ENCODE measurements at places on chromosomes 6 and 20.
A peak's percentile ranks its signal among the peaks of the same experiment; 100 is the strongest.

- DNase-seq, result no peak
Observed at GRCh38 chr20:1330075-1330830, 1.3 kb upstream of the SDCBP2 start.

DNA sequence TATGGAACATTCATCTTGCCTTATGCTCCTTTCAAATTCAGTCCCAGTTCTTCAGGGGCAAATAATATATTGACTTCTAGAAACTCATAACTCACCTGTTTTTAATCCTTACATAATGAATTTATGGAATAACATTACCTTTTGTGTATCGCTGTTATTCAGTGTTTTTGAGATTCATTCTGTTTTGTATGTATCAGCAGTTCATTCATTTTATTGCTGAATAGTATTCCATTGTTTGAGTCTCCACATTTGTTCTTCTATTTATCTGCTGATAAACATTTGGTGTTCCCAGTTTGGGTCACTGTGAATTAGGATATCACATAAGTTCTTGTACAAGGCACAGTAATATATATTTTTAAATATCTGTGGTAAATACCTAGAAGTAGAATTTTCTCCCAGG, 5.1 kb downstream of the SEMG2 start:
- no peak for DNase-seq

DNA sequence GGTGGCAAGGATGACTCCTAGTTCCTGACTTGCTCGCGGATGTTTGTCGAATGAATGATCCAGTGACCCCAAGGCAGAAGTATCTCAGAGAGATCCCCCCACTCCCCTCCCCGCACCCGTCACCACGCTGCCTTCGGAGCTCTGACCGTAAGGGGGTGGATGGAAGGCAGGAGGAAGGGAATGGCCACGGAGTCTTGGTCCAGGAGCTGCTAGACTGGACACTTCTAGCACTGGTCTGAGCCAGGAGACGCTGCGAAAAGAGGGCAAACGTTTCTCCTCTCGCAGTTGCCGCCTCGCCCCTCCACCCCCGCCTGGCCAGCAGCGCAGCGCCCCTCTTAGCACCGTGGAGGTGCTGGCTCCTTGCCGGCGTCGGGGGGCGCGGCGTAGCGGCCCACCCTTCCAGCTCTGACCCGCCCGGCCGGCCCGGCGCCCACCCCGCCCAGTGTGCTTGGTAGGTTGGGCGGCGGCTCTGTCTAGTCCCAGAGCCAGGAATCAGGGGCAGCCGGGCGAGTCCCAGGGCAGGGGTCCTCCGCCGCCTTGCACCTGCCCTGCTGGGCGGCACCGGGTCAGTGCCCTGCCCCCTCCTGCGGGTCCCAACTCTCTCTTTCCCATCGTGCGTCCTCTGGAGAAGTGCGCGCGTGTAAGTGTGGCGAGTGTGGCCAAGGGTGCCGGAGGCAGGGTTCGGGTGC, 2.4 kb upstream of the DBNDD2 start:
- DNase-seq, result no peak

- DNase-seq, result no peak
Observed at GRCh38 chr6:34819571-34820480, 27.9 kb downstream of the BLTP3A start.

GRCh38 chr6:38646166-38646878, 6.6 kb upstream of the BTBD9 start:
- DNase-seq, result peak; percentile 64

- peak; percentile 67 for DNase-seq
Observed at GRCh38 chr6:147868427-147869190, 360.1 kb downstream of the SAMD5 start.

DNA sequence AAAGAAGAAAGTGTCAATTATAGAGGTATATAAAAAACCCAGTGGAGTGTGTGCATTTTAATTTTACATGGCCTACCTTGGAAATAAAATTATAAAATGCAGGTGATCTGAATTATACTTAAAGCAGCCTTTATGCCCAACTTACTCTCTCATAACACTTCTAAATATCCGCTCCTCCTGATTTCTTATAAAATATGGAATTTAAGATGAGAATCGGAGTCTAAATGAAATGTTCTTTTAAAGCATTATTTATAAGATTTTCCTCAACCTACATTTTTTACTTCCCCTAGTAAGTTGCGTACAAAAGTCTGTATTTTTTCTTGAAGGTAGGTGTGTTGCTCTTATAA, 3.5 kb downstream of the CITED2 start:
- DNase-seq, result no peak

DNA sequence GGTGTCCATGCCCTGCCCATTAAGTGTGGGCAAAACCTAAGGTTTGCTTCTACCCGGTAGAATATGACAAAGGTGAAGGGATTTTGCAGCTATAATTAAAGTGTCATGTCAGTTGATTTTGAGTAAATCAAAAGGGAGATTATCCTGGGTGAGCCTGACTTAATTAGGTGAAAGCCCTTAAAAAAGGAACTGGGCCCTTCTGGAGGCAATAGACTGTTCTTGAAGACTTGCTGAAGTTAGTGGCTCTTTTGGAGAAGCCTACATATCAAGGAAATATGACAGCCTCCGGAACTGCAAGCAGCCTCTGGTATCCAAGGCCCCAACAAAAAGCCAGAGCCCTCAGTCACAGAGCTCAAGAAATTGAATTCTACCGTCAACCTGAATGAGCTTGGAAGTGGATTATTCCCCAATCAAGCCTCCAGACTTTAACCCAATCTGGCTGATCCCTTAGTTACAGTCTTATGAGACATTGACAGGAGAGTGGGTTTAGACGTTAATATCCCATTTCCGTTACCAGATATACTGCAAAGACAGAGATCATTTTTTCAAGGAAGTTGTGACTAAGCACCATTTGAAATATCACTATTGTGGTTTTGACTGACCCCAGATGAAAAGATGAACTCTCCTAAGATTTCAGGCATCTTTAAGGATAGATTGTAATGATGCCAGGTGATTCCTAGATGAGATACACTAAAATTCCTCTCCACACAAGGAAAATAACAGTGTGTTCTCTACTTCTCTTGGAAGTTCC, 303.4 kb downstream of the PLCB1 start:
- no peak for DNase-seq

DNA sequence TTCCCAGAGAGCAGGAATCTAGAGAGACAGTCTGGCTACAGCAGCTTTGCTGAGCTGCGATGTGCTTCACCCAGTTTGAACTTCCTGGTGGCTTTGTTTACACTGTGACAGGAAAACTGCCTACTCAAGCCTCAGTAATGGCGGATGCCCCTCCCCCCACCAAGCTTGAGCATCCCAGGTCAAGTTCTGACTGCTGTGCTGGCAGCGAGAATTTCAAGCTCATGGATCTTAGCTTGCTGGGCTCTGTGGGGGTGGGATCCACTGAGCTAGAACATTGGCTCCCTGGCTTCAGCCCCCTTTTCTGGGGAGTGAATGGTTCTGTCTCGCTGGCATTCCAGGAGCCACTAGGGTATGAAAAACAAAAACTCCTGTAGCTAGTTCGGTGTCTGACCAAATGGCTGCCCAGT, 91.0 kb upstream of the ESR1 start:
- DNase-seq, result no peak

DNA sequence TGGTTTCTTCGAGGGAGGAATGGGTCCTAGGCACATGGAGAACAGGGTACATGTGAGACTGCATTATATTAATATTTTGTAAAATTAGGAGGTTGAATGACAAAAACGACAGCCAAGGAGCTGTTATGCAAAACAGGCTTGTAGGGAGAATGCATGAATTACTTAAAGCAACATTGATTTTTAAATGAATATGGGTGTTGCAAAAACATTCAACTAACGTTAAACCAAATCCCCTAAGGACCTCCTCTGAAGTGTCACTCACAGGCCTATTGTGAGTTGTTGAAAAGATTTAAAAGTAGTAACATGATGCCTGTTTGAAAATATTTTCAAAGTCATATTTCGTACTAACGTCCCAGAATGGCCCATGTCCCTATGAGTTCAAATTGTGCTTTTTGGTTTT, 21.9 kb downstream of the FBXL4 start:
- DNase-seq, result no peak
